ENCODE measurements at places on chromosomes 11 and 22. TPM values are rescaled to one million over a fixed set of nuclear protein-coding genes. Genes with fewer than 3 reads are reported as not detected.

DNA sequence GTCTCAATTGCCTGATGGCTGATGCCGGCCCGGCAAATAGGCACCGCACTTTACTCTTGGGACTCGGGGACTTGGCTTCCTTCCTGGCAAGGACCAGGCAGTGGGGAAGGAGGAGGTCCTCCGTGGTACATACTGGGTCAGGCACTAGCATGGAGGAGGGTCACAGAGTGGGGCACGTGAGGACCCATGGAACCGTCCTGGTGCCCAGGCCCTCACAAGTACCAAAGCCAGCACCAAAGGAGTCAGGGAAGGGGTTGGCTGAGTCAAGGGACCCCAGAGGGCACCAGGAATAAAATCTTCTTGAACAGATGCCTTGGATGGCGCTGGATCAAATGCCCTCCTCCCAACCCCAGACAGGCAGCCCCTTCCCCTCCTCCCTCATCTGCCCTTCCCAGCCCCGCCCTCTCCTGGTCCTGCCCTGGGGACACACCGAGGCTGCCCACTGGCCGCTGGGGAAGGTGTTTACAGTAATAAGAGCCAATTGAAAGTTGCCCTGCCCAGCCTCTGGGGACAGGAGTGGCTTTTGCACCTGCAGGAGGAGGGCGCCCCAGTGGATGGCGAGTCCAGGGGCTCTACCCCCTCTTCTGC is 5.6 kb upstream of the CARNS1 start:
- DNase-seq: no peak

- DNase-seq: no peak
These were observed 78.0 kb downstream of the TSPAN18 start for GRCh38 chr11:44804449-44805437.

Gene OR51B2
- polyA plus RNA-seq: not detected

- DNase-seq: no peak
These were observed 6.4 kb downstream of the PRAME start for GRCh38 chr22:22552630-22553029.

GRCh38 chr22:37925330-37925729 is 19.2 kb downstream of the MICALL1 start:
- DNase-seq: no peak

GRCh38 chr11:15938121-15938611 is 418.2 kb downstream of the SOX6 start:
- no peak for DNase-seq

GRCh38 chr11:131299598-131300438 is 70.6 kb upstream of the NTM start:
- no peak for DNase-seq

Gene OR51B4
- polyA plus RNA-seq: 0.35 TPM

DNA sequence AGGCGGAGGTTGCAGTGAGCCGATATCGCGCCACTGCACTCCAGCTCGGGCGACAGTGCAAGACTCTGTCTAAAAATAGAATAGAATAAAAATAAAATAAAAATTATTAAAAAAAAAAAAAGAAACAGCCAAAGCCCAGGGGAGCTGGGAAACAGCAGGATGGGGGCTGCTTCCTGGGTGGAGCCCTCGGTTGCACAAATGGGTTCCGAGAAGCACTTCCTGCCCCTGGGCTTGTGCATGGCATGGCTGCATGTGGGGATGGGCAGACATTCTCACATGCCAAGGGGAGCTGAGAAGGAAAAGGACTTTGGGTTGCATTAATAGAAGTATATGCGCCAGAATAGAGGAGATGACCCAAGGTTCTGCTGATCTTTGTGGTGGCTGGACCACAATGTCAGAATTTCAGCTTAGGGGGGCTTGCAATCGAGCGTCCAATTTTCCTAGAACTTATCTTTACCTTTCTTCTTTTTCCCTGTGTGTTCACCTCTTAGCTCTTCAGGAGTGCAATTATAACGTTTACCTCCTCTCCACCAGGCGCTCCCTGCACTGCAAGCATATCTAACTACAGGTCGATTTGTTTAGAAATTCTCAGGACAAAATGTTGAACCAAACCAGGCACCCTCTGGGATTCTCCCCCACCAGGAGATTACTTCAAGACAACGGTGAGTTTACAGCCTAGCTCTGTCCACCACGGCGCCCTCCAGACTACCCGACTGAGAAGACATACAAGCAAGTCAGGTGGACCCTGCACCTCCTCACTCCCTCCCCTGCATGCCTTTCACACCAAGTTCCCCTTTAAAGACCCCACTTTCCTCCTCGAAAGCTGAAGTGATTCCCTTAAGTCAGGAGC is 53.2 kb downstream of the SHISAL1 start:
- no peak for DNase-seq

Gene NRXN2
- polyA plus RNA-seq: 14.9 TPM

Gene CARNS1
- 4.4 TPM for polyA plus RNA-seq

- DNase-seq: no peak
These were observed 5.8 kb downstream of the TCN2 start for GRCh38 chr22:30612789-30613188.

- DNase-seq: no peak
These were observed 31.9 kb upstream of the IGLL5 start for GRCh38 chr22:22855617-22856308.

Gene FGF3
- polyA plus RNA-seq: not detected

DNA sequence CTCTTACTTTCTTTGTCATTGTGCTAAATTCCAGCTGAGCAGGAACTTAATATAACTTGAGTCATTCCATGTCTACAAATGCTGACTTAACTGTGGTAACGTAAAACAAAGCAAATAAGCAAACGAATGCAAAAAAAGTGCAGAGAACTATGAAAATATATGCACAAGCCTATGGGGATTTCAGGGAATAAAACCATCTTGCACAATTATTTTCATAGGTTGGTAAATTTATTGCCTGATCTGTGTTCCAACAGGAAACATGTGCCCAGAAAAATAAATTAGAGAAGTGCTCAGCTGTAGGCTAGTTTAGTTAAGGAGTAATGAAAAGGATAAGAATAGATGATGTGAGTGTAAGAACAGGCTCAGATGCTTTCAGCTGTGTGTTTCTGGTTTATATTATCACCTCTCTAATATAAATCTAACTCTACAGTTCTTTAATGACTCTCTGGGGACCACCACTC is 1169.3 kb downstream of the LRRC4C start:
- no peak for DNase-seq

DNA sequence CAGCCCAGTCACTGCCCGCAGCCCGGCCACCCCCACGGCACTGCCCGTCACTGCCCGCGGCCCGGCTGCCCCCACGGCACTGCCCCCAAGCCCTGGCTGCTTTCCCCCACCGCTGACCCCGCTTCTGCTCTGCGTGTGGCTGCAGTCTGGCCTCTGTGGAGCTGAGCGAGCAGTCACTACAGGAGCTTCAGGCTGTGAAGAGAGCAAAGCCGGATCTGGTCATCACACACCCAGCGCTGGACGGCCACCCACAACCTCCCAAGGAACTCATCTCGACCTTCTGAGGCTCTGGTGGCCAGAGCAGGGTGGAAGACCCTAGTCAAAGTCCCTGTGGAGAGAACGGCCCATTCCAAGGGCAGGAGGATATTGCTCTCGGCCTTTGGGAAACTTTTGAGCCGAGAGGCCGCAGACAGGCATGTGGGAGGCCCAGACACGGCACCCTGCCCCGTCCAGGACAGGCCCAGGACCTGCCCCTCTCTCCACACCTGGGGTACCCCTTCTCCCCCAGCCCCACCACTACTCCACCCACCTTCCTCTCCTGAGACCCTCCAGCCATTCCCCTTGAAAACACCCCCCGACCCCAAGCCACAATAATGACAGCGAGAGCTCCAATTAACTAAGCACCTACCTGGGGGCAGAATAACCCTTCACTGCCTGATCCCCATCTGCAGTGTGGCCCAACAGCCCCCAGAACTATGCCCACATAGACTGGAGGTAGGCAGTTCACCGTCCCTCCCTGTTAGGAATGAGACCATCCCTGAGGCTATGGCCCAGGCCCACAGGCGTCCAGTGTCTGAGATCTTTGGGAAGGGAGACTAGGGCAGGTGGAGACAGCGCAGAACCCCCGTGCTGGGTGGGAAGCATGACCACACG is 3.7 kb upstream of the PGGHG start:
- DNase-seq: no peak

- DNase-seq: no peak
These were observed 7.7 kb downstream of the KCNQ1 start for GRCh38 chr11:2452321-2453012.
